Mesothelial cell of epicardium (in vitro differentiated cells): ENCODE measurements at places on chromosomes 1 and 21. TPM values are rescaled to one million over a fixed set of nuclear protein-coding genes. Genes with fewer than 3 reads are reported as not detected.

AGBL4 gene
- total RNA-seq, result 0.38 to 0.49 TPM (median 0.42 TPM) in 3 replicates

OVAAL gene
- total RNA-seq, result not detected in 3 replicates

MAB21L3 gene
- total RNA-seq, result 0.11 to 0.23 TPM (median 0.16 TPM) in 3 replicates

BRINP3 gene
- total RNA-seq, result 0.09 to 0.25 TPM (median 0.22 TPM) in 3 replicates

KCNJ10 gene
- 0.14 to 0.27 TPM (median 0.22 TPM) in 3 replicates for total RNA-seq

RIMKLA gene
- total RNA-seq, result 0.20 to 0.31 TPM (median 0.20 TPM) in 3 replicates

LMOD1 gene
- 4.8 to 5.6 TPM (median 5.4 TPM) in 3 replicates for total RNA-seq

PRAMEF13 gene
- not detected in 3 replicates for total RNA-seq

ALG14 gene
- 3.8 to 5.3 TPM (median 5.0 TPM) in 3 replicates for total RNA-seq

DNA sequence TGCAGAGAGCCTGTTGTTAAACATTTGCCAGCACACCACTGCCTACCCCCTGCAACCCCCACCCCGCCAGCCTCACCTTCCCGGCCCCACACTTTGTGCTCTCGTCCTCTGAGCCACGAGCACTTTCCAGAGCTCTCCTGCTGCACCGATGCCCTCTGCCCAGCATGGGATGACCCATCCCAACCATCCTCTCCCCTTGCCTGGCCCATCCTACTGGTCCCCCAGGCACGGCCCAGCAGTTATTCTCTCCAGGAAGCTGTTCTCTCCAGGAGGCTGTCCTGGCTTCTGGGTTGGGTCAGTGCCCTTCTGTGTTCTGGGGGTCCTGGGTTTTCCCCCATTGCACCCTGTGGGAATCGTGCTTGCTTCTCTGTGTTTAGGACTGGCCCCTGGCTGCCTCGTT, 60.1 kb upstream of the ABCG1 start:
- peak; percentile 7 for DNase-seq

DNA sequence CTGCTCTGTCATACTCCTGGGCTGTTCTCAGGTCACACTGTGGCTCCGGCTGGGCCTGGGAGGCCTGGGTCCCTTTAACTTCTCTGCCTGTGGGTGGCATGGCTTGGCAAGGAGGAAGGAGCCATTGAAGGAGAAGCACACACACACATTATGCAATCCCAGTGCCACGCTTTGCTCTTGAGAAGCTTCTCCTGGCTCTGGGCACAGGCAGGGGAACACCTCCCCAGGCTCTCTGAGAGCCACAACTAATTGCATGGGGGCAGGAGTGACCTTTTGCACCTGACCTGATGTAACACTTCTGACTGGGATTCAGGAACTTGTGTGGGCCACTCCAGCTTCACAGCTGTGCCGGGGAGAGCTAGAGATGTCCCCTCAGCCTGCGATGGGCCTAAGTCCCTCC, 23.1 kb downstream of the LGR6 start:
- DNase-seq, result no peak

- DNase-seq, result no peak
Measured at GRCh38 chr1:51968632-51969031, 21.9 kb downstream of the RAB3B start.

DNA sequence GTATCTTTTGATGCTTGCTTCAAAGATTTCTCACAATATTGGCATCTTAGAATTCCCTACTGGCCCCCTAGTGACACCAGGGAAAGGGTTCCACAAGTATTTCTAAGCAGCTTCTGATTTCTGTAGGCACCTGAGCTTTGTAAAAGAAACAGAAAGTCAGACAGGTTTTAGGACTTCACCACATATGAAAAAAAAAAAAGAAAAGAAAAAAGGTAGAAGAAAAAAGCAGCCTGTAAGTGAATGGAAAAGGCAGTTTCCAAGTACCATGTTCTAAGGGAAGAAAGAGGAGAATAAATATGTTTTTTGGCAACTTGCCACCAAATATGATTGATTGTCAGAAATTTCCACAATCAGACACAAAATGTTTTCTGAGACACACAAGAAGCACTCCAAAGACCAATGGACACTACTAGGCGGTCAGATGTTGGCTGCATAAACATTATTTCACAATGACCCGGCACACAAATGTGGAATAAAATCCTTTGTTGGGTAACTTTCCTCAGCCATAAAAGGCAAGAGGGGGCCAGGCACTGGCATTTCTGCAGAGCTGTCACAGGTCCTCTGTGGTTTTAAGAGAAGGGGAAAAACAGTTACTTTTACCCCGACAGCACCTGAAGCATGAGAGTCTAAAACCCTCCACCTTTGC, 12.7 kb upstream of the CPLANE2 start:
- DNase-seq, result no peak

GRCh38 chr1:248818505-248819374, 7.0 kb downstream of the SH3BP5L start:
- no peak for DNase-seq

GRCh38 chr1:195590649-195591048, 1017.6 kb downstream of the KCNT2 start:
- DNase-seq, result no peak

DNA sequence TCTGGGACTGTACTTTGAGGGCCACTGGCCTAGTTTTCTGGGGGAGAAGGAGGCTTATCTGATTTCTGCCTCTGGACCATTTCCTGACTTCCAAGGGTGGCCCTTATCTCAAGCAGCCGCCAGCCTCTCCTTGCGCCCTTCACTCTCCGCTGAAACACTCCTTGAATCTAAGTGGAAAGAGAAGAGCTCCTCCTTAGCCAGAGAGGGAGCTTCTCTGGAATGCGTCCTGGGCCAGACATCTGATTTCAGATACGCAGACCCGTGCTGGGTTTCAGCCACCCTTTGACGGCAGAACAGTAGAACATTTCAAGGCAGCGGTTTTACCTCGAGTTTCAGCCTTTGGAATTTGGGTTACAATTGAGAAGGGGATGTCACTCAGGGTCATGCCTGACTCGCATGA, 308.0 kb downstream of the CAMTA1 start:
- no peak for DNase-seq

GRCh38 chr1:19780267-19780877, 19.3 kb downstream of the TMCO4 start:
- no peak for DNase-seq

- no peak for DNase-seq
Measured at GRCh38 chr1:33387625-33388024, 43.3 kb downstream of the PHC2 start.

DNA sequence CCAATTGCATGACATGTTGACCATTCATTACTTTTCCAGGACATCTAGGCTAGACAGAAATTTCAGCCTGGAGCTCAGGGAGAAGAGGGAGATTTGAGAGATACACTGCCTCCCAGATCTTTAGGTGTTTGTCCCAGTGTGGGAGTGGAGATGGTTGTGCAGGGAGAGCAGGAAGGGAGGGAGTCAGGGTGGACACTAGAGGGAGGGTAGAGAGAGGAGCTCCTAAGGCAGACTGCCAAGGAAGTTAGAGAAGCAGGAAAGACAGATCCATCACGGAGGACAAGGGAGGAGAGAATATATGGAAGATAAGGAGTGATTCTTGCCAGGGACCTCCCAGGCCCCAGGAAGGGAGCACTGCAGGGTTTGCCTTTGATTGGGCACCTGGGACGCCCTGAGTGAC, 8.7 kb downstream of the CDCA8 start:
- no peak for DNase-seq

GRCh38 chr1:64956733-64957441, 9.5 kb downstream of the JAK1 start:
- no peak for DNase-seq

DNA sequence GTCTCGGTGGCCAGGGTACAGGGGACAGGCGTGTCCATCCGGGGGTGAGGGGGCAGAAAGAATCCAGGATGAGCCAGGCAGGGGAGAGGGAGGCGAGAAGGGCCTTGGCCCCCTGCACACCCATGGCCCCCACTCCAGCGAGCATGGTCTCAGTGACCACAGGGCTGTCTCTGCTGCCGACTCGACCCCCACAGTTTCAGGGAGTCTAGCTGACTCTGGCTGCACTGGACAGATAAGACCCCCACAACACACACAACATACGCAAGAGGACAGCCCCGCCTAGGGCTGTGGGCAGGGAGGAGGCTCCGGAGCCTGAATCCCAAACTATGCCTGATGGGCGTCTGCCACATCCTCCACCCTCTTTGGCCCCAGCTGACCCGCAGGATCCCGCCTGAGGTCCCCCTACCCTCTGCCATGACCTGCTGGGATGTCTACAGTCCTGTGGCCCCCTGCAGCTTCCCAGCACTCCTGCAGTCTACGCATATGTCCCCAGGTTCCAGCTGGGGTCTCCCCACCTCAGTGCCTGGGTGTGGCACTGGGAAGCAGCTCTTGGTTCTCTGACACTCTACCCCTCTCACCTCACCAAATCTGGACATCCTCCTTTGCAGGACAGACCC, 22.0 kb downstream of the WNT9A start:
- DNase-seq, result no peak

DNA sequence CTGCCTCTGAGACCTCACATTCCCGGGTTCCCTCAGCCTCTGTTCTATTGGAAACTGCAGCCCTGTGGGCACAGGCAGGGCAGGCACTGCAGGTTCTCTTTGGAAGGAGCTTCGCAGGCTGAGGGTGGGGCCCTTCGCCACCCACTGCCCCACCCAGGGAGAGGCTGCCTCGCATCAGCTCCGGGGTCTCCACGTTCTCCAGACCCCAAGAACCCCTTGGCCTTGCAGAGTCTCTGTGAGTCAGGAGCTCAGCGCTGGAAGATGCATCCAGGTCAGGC, 8.6 kb upstream of the C1orf159 start:
- DNase-seq, result no peak

- no peak for DNase-seq
Measured at GRCh38 chr1:145944532-145944931, 13.3 kb downstream of the LIX1L start.

- no peak for DNase-seq
Measured at GRCh38 chr1:45393718-45394302, 53.6 kb upstream of the MUTYH start.

DNA sequence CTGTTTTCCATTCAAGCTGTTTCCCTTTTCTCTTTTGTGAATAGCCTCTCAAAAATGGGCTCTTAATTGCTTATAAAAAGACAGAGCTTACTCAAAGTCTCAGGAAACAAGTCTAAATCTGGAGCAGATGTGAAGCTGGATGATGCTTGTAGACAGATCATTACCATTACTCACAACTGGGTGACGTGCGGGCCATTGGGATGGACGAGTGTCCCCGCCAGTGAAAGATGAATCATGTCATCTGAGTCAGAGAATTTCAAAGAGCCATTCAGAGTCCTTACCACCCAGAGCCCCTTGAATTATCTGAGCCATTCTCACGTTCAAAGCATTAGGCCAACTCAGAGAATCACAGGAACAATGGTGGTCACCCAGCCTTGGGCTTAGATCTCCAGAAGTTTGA, 134.6 kb downstream of the HUNK start:
- DNase-seq, result no peak

GRCh38 chr1:218436346-218436745, 91.2 kb downstream of the TGFB2 start:
- DNase-seq, result no peak

- DNase-seq, result no peak
Measured at GRCh38 chr21:32371913-32372314, 20.9 kb downstream of the URB1 start.

DNA sequence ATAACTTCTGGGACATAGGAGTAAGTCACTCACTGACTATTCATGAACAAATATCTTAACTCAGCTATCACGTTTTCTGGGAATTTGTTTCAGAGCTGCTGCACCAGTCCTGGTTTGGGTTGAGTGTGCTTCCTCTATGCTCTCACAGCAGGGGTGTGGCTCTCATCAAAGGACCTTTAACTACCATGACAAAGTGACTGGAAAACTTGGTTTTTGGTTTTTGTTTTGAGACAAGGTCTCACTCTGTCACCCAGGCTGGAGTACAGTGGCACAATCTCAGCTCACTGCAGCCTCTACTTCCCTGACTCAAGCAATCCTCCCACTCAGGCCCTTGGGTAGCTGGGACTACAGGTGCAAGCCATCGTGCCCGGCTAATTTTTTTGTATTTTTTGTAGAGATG, 4.1 kb downstream of the ILDR2 start:
- no peak for DNase-seq

GRCh38 chr1:201456499-201457309, 12.3 kb downstream of the PHLDA3 start:
- DNase-seq, result no peak

DNA sequence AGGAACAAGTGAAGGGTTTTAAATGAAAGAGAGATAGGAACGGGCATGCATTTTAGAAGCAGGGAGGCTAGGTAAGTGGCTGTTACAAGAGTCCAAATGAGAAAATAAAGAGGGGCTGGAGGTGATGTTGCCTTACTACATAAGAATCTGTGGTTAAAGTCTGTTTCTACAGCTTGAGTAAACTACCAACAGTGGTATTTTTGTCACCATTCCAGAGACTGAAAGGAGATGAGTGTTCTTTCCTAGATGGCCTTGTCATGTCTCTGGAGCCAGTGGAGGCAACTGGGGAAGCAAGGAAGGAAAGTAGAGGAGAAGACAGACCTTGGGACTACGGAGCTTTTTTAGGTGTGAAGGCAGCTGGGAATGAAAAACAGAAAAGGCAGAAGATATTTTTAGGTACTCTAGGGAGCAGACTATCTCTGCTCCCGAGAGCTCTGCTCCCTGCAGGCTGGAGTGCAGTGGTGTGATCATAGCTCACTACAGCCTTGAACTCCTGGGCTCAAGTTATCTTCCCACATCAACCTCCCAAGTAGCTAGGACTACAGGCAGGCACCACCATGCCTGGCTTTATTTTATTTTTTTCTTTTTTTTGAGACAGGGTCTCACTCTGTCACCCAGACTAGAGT, 12.2 kb downstream of the HDAC1 start:
- no peak for DNase-seq

- DNase-seq, result peak; percentile 58
Measured at GRCh38 chr1:59673573-59674450, 140.9 kb upstream of the HOOK1 start.

DNA sequence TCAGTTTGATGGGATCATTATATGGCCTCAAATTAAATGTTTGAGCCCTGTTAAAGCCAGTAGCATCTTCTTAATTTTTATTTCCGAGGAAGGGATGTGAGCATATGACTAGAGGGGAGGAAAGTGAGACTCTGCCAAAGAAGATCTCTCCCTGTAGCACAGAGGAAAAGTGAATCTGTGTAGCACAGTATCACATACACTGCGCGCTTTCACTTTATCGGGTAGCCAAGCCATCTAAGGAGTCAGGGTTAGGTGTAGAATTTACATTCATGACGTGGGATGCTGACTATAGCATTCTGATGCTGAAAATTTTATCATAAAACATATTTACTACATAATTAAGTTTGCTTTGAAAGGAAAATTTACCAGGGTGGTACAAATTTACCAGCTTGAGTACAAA, 24.0 kb downstream of the LRRC8D start:
- no peak for DNase-seq

DNA sequence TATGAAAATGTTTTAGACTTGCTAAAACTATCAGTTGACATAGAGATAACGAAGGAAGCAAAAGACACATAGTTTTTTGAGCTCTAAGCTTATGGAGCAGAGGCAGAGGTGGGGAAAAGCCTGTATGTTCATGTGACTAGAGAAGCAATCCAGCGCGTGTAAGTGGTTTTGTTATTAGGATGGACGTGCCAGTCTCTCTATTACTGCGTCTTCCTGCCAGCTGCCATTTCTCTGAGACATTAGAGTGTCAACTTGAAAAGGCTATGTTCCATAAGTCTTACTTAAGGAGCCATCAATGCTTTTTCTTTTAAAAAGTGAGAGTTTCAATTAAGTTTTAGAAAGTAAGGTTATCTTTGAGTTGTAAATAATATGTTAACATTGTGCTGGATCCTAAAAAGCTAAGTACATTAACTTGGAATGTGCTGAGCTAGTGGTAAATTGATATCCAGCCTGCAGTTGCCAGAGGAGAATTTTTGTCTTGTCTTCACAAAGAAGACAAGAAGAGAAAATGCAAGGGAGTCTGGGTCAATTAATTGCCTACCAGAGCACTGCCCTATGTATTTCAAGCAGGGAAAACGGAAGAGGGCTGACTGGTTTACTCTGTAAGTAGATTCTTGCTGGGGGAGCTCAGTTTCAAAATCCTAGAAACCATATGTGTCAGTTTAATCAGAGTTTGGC, 161.8 kb upstream of the B3GALT2 start:
- no peak for DNase-seq
